NCI-H446 (cell line): ENCODE measurements at places on chromosomes 5 and 9.

DNA sequence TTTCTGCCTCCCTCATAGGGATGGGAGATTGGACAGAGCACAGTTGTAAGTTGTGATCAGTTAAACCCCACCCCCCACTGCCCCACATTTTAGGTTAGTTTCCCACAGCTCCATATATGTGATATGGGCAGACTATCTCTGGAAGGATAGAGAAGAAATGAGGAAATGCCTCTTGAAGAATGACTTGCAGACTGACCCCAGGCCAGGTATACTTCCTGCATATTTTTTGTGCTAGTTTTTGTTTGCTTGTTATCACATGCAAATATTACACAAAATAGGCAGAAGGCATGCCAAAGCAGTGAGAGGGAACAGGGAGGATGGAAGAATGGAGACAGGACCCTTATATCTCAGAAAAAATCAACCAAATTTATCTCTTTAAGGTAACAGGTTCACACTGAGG is 10.1 kb upstream of the GLRX start:
- no peak for DNase-seq

- no peak for DNase-seq
Observed at GRCh38 chr9:32384002-32384363, 460 bp upstream of the ACO1 start.

DNA sequence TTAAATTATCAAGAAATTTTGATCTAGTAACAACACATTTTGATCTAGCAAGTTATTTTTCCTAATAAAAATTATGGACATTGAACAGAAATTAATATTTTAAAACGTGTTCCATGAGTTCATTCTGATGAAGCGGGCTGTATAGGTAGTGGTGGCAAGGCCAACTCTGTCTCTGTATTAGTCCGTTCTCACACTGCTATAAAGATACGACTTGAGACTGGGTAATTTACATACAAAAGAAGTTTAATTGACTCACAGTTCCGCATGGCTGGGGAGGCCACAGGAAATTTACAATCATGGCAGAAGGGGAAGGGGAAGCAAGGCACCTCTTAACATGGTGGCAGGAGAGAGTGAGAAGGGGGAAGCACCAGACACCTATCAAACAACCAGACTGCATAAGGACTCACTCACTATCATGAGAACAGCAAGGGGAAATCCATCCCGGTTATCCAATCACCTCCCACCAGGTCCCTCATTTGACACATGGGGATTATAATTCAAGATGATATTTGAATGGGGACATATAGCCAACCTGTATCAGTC is 61.2 kb downstream of the TMEM232 start:
- DNase-seq, result no peak

GRCh38 chr9:134396258-134396742 is 70.0 kb downstream of the RXRA start:
- DNase-seq, result no peak

- peak; percentile 68 for DNase-seq
Observed at GRCh38 chr5:115471345-115472063, 73.1 kb downstream of the FEM1C start.

- no peak for DNase-seq
Observed at GRCh38 chr5:56648460-56649034, 166.8 kb upstream of the MAP3K1 start.

DNA sequence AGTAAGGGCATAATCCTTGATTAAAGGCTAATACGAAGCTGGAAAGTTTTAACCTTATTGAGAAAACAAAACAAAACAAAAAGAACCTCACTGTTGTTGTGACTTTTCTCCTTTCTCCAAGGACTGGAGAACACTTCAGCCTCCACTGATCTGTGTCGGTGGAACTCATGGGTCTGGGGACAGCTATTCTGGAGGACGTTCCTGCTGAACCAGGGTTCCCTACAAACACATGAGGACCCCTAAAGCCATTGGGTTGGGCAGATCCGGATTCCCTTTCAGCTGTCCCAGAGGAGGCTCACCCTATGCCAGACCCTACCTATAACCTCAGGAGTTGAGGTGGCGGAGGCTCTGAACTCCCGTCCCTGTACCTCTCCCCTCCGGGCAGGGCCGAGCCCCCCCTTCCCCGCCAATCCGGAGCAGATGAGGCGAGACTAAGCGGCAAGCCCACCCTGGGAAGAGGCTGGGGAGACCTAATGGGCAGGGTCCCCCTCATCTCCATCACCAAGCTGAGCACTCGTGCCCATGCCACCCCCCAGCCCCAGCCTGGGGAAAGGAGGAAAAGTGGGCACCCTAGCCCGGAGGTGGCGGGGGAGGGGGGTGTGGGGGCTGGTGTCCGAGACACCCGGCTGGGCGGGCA is 1.6 kb upstream of the TCF7 start:
- DNase-seq, result no peak
